ENCODE measurements at places on chromosomes 4 and X. TPM values are rescaled to one million over a fixed set of nuclear protein-coding genes. Genes with fewer than 3 reads are reported as not detected.

The HPGD gene
- total RNA-seq, result 0.28 TPM

The NPY2R gene
- not detected for total RNA-seq

The RAI2 gene
- 0.38 TPM for total RNA-seq

The CTAG1B gene
- not detected for total RNA-seq

The ZNF141 gene
- 12.1 TPM for total RNA-seq

The HTRA3 gene
- 0.58 TPM for total RNA-seq

The PNMA3 gene
- total RNA-seq, result 0.28 TPM

The WFS1 gene
- 23.1 TPM for total RNA-seq

The FAM149A gene
- 2.3 TPM for total RNA-seq

The TKTL2 gene
- total RNA-seq, result not detected

The MSMO1 gene
- 174 TPM for total RNA-seq

The IQSEC2 gene
- total RNA-seq, result 4.2 TPM

The CT55 gene
- total RNA-seq, result not detected

The IGSF1 gene
- total RNA-seq, result not detected

The SUPT20HL2 gene
- not detected for total RNA-seq
